ENCODE measurements at places on chromosomes 5 and 9. TPM values are rescaled to one million over a fixed set of nuclear protein-coding genes. Genes with fewer than 3 reads are reported as not detected.

ST8SIA4 gene
- total RNA-seq, result 65.2 TPM

KLF9 gene
- 18.1 TPM for total RNA-seq

CARTPT gene
- not detected for total RNA-seq

ZNF483 gene
- 3.5 TPM for total RNA-seq

- no peak for DNase-seq
Measured at GRCh38 chr5:167579693-167580055, 711.8 kb upstream of the WWC1 start.

DNA sequence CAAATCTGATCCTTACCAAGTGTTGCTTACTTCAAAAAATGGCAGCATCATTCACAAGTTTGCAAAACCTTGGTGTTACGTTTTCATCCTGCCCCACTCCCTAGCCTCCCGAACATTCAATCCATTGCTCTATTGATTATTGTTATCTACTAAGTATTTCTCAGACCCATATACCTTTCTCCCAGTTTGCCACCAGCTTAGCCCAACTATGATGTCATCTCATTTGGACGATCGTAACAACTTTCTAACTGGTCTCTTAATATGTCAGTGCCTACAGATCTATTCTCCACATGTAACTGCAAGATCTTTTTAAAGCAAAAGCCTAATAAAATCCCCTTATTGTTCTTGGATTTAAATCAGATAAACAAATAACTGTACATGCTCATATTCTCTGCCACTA, 497.1 kb upstream of the EDIL3 start:
- DNase-seq, result no peak

- no peak for DNase-seq
Measured at GRCh38 chr5:66354422-66354821, 210.3 kb downstream of the SREK1 start.

DNA sequence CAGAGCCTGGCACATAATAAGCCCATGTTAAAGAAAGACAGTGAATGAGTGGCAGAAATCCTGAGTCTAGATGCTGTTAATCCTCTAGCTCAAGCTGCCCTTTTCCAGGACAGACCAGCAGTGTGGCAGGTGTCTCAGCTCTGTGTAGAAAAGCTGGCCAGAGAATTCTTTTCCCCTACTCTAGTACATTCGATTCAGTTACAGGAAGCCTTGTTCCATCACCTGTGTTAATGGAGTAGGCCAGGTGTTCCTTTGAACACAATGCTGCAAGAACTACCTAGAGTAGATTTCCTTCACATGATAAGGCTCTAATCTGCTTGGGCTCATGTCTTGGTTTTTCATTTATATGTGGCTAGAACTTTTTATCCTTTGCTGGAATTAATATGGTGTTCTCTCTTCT, 52.5 kb downstream of the NUP214 start:
- DNase-seq, result no peak

DNA sequence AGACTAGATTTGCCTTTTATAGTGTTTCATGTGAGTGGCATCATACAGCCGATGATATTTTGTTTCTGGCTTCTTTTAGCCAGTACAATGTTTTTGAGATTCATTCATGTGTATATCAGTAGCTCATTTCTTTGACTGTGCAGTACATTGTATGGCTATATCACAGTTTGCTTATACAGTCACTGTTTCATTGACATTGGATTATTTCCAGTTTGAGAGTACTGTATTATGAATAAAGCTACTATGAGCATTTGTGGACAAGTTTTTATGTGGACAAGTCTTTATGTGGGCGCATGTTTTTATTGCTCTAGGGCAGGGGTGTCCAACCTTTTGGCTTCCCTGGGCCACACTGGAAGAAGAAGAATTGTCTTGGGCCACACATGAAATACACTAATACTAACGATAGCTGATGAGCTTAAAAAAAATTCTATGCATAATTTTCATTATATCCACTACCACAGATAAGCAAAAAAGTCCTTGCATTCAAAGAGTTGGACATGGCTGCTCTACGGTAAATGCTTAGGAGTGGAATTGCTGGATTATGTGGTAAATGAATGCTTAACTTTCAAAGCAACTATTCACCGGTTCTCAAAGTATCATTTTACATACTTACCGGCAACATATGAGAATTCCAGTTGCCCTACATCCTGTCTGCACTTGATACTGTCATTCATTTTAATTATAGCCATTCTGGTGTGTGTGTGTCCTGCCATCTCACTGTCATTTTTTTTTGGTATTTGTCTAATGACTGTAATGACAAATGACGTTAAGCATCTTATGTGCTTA, 177.8 kb downstream of the RGS3 start:
- DNase-seq, result no peak

DNA sequence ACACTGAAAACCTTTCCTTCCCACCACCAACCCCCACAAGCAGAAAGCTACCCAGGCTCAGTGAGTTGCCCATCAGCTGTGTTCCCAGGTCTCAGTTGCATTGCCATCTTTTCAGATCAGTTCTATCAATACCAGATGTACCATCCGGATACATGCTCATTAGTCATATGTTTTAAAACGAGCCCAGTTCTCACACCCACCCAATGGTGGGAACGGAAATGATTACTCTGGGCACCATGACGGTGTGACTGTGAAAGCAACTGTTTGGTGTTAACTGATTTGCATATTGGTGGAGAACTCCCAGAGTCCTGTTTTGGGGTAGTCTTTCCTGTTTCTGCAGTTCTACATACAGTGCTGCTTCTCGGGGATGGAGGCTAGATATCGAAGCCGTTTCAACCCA, 212.3 kb downstream of the TRIM36 start:
- DNase-seq, result no peak

GRCh38 chr5:69167929-69168328, 979 bp downstream of the CCNB1 start:
- DNase-seq, result no peak

- DNase-seq, result no peak
Measured at GRCh38 chr5:17222664-17223063, 5.2 kb downstream of the BASP1 start.

DNA sequence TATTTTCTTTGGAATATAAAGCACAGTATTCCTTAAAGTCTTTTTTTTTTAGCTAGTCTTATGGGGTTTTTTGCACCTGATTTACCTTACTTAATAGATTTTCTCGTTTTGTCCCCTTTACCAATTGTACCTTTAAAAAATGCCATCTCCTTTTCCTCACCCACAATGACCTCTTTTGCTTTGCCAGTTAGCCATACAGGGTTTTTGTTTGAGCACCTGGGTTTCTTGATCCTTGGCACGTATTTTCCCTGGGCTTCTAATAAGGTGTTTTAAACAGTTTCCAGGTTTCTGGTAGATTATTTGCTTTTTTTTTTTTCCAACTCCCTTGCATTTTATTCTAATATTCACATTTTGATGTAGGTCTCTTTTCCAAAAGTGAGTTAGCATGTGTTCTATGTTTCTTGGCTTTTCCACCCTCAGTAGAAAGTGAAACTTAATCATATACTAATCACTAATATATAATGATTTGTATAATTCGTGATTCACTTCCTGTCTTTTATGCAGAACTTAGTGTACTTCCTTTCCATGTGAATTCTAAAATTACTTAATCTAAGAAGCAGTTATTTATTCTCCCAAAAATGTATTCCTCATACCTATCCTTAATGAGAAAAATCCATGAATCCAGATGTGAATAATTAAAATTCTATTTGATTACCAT, 673.9 kb upstream of the RGMB start:
- no peak for DNase-seq

- no peak for DNase-seq
Measured at GRCh38 chr9:104350541-104350940, 153.5 kb upstream of the OR13F1 start.

All from activated T-helper 1 cell treated with anti-CD3 and anti-CD28 coated beads, Interleukin-12 subunit alpha, Interleukin-12 subunit beta, Interleukin-2, Interleukin-4 antibody, amounts not matched to agents 30 ng/mL and 10 ng/mL and 1 ng/mL, durations not matched to agents 14 hours and 24 hours and 36 hours (primary cell).